ENCODE measurements at places on chromosomes 13 and 19.

DNA sequence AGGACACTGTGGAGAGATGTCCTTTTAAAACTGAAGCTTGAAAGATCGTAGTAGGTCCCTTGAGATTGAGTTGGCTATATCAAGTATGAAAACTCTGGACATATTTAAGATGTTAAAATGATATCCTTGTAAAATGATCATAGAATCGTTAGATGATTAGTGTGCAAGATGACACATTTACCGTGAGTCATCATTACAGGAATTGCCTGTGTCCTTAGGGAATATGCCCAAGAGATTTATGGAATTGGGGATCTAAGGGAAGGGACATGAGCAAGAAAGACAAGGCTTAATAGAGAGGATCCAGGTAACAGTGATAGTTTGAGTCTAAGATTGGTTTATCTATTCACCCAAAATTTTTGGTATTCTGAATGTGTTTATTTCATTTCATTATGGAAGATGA is 233.7 kb downstream of the GPC5 start:
- DNase-seq: no peak

- no peak for DNase-seq
Measured at GRCh38 chr19:21709464-21709863, 57.9 kb downstream of the ZNF100 start.

- DNase-seq: no peak
Measured at GRCh38 chr13:41501281-41501680, 43.9 kb downstream of the RGCC start.

DNA sequence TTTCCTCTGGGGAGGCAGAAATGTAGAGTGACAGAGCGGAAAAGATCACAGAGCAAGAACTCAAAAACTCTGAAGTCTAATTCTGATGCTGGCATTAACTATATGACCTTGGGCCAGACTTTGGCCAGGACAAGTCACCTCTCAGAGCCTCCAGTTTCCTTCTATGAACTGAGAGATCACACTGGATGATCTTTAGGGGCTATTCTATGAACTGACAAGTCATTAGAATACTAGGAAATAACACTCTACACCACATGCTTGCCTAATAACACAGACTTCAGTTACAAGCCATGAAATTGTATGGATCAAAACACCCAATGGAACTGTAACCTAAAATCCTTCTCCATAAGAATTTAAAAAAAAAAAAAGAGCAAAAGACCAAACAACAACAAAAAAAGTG is 16.9 kb downstream of the SLC25A30 start:
- no peak for DNase-seq

GRCh38 chr19:45123440-45123850 is 30.5 kb downstream of the PPP1R37 start:
- DNase-seq: no peak

DNA sequence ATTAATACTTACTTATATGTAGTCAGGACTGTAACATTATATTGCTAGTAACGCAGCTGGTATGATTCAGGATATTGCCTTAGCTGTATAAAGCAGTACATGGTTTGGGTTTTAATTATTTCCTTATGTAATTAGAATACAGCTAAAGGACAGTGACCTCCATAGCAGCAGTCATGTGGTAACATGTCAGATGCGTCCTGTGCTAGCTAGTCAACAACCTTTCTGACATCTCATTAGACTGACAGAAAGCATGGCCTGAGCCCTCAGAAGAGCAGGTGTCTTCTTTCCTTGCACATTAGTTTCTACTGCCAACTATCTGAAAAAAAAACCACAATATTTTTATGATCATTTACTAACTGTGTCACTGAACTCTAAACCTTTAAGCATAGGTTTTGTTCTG is 122.2 kb downstream of the MAB21L1 start:
- DNase-seq: no peak

GRCh38 chr13:110376120-110376519 is 69.0 kb downstream of the COL4A2 start:
- no peak for DNase-seq

- DNase-seq: no peak
Measured at GRCh38 chr13:34247596-34247995, 429.6 kb downstream of the RFC3 start.

- no peak for DNase-seq
Measured at GRCh38 chr19:23867895-23868294, 46.8 kb upstream of the ZNF726 start.

DNA sequence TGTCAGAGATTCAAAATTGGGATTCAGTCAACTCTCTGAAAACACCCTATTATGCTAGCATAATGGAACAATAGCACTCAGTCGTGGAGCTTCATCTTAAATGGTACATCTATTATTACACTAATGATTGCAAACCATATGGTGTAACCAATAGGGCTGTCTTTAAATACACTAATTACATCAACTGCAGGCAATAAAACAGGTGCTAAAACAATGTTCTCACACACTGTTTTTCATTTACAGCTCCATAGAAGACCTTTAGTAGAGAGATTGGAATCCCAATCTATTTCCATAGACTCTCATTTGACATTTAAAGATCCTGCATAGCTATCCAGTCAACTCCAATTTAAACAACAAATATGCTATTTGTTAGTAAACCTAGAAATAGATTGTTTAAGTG is 1917.4 kb downstream of the OLFM4 start:
- DNase-seq: no peak

DNA sequence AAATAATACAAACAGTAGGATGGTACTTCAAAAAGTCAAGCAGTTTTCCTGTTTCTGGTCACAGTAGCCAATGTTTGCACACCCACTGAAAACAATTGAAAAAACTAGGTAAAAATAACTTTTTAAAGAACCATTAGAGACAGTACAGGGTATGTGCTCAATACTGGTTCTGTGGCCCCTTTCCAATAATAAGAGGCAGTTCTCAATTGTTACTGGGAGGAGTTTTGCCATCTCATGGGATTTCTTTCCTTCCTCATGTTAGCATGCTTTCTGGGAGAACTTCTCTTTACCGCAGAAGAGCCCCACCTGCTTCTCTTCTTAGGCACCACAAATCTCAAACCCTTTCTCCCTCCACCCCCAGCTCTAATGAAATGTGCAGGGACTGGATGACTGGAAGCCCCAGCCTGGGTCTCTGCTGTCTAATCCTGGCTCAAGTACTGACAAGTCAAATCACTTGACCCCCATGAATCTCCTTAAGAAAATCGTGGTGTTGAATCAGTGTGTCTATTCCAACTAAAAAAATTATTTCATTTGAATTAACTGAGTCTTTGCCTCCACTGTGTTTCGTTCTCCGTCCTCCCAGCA is 14.6 kb downstream of the METTL21C start:
- DNase-seq: no peak

DNA sequence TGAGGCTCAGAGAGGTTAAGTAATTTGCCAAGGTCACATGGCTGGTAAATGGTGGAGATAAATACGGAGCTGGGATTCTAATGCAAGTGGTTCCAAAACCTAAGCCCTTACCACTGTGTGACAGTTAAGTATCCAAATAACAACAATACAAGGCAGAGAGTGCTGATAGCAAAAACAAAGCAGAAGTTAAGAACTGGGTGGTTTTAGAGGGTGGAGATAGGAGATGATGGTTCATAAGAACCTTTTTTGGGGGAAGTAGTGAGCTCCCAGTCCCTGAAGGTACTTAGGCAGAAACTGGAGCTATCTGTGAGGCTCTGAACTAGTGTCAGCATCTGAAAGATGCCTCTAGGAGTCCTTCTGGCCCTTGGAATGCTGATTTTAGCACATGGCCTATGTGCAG is 56.2 kb upstream of the UBE2L5 start:
- no peak for DNase-seq

Data from naive thymus-derived CD4-positive, alpha-beta T cell (primary cell).